ENCODE measurements at places on chromosomes 3 and 15. TPM values are rescaled to one million over a fixed set of nuclear protein-coding genes. Genes with fewer than 3 reads are reported as not detected.
A peak's percentile ranks its signal among the peaks of the same experiment; 100 is the strongest.

DNA sequence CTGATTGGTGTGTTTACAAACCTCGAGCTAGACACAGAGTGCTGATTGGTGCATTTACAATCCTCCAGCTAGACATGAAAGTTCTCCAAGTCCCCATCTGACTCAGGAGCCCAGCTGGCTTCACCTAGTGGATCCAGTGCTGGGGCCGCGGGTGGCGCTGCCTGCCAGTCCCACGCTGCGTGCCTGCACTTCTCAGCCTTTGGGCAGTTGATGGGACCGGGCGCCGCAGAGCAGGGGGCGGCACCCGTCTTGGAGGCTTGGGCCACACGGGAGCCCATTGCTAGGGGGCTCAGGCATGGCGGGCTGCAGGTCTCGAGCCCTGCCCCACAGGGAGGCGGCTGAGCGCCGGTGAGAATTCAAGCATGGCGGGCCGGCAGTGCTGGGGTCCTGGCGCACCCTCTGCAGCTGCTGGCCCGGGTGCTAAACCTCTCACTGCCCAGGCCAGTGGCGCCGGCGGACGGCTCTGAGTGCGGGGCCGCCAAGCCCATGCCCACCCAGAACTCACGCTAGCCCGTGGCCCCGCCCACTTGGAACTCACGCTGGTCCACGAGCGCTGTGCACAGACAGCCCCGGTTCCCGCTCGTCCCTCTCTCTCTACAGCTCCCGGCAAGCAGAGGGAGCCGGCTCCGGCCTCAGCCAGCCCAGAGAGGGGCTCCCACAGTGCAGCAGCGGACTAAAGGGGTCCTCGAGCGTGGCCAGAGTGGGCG lies 6.6 kb upstream of the TBL1XR1 start:
- H3K27me3 ChIP-seq = no peaks in the 10 kb centered on the region
- H3K27ac ChIP-seq = no peak overlapping the region
- DNase-seq = no peak
- H3K4me1 ChIP-seq = peaks cover 2% of the 10 kb centered on the region

DNA sequence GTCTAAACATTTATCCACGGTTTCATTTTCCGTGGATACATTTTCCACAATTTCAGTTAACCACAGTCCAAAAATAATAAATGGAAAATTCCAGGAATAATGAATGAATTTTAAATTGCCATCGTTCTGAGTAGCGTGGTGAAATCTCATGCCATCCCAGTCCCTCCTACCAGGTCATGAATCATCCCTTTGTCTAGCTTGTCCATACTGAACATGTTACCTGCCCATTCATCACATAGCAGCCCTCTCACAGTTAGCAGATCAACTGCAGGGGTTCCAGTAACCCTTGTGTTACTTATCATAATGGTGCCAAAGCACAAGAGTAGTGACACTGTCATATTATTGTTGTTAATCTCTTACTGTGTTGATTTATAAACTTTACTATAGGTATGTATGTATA lies 124.5 kb downstream of the GSK3B start:
- no peaks in the 10 kb centered on the region for H3K27me3 ChIP-seq
- peaks cover 20% of the 10 kb centered on the region for H3K4me1 ChIP-seq
- no peak for DNase-seq
- H3K27ac ChIP-seq = no peak overlapping the region

The NANOGP8 gene
- not detected for total RNA-seq

DNA sequence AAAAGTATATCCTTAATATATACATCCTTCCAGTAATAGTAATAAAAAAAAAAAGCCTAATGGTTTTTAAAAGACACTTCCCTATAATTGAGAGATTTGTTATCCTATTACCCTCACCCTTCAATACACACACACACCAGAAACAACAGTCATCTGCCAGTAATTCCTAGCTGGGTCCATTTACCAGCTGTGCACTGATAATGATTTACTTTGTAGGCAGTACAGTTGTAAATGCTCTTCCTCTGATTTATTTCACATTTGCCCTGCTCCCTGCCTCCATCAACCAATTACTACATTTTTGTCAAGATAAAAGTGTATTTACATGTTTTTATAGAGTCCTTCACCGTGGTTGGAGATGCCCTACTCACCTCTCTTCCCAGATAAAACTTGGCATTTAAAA lies 12.4 kb downstream of the TPM1 start:
- H3K4me1 ChIP-seq = peaks cover 96% of the 10 kb centered on the region
- H3K27ac ChIP-seq = peak overlapping the region; percentile 92
- H3K36me3 ChIP-seq = peaks cover 84% of the 10 kb centered on the region

GRCh38 chr15:57792724-57793449 lies 86.4 kb downstream of the POLR2M start:
- no peak overlapping the region for H3K4me3 ChIP-seq
- no peak overlapping the region for H3K27ac ChIP-seq
- H3K36me3 ChIP-seq = no peaks in the 10 kb centered on the region

DNA sequence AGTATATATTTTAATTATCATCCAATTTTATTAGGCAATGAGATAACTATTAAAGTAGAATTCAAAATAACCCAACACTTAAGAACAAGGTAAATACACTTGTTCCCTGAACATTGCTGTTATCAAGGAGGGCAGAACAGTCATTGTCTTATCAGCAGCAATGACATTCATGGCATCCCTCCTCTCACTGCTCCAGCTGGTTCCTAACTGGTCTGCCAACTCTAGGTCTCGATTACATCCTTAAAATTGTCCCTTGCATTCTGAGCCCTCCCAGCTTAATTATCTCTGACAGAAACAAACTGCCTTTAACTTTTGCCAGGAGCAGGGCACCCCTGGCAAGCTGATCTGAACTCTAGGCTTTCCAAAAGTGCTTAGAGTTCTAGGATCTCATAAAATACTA lies 14.0 kb upstream of the DYNC1LI1 start:
- no peak overlapping the region for H3K4me3 ChIP-seq
- H3K4me1 ChIP-seq = peaks cover 36% of the 10 kb centered on the region
- no peaks in the 10 kb centered on the region for H3K36me3 ChIP-seq
- no peak for DNase-seq
- no peaks in the 10 kb centered on the region for H3K27me3 ChIP-seq

The LOXL1 gene
- 272 TPM for total RNA-seq

All from HFFc6 (cell line).